ENCODE measurements at places on chromosomes 3 and 15. TPM values are rescaled to one million over a fixed set of nuclear protein-coding genes. Genes with fewer than 3 reads are reported as not detected.
A peak's percentile ranks its signal among the peaks of the same experiment; 100 is the strongest.

DNA sequence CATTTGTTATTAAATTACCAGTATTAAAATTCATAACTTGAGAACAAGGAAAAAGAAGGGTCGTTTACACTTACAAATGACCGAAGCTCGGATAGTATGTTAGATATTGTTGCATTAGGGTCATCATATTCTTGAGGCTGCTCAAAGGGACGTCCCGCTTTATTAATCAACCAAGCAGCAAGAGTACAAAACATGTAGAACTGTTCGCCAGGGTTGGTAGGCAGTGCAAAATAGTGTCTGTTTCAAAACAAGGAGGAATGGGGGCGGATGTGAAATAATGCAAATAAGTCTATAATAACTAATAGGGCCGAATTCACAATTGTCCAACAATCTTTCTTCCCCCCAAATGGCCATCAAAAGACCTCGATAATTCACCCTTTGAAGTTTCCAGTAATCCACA, 2.9 kb downstream of the IFT57 start:
- H3K4me1 ChIP-seq = peaks cover 29% of the 10 kb centered on the region
- no peaks in the 10 kb centered on the region for H3K36me3 ChIP-seq
- H3K27me3 ChIP-seq = no peaks in the 10 kb centered on the region
- no peak overlapping the region for H3K27ac ChIP-seq

DNA sequence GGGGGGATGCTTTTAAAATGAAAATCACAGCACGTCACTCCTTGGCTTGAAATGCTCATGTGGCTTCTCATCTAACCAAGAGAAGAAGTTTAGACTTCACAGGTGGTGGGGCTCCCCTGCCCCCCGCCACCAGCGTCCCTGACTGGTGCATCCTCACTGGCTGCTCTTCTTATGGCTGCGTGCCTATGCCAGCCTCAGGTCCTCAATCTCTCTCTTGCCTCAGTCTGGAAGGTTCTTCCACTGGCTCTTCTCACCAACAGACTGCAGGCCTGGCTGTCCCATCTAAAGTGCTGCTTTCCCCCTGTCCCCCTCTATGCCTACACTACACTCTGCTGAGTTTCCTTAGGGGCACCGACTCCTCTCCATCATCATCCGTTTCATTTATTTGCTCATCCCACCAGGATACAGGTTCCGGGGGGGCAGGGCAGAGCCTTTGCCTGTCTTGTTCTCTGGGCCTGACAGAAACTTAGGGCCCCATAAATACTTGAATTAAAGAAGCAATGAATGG, 20.6 kb downstream of the ABTB1 start:
- H3K27ac ChIP-seq = no peak overlapping the region
- H3K4me3 ChIP-seq = no peak overlapping the region
- H3K27me3 ChIP-seq = no peaks in the 10 kb centered on the region
- no peaks in the 10 kb centered on the region for H3K36me3 ChIP-seq
- H3K4me1 ChIP-seq = peaks cover 33% of the 10 kb centered on the region

- peak within 1 kb of the TSS; percentile 33 for H3K4me3 ChIP-seq
- H3K27ac ChIP-seq = no peak within 1 kb of the TSS
- H3K27me3 ChIP-seq = no peaks in the 10 kb centered on the region
These were observed at the start of gene PRRT3 for GRCh38 chr3:9951962-9952805. TSS of gene PRRT3 (minus strand) at chr3:9952408. CDS start at chr3:9950115, 2,293 bp downstream.

DNA sequence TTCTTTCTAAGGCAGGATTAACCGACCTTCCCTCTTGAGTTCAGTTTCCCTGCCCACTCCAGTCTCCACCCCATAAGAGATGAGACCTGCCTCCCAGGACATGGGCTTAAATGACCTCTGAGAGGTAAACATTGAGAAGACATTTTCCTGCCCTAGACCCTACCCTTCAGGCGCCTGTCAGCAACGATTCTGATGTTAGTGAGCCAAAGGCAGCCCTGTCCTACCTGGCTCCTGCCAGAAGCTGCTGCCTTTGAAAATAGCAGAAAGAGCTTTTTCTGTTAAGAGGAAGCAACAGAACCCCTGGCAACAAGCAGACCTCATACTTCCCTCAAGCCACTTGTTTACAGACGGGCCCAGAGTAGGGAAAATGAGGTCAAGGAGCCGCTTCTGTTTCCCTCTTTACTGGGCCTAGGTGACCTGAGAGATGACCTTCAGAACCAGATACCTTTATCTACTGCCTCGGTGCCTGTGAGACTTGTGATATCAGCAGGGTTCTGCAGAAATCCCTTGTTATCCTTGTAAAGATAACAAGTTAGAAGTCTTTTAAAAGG, 52.0 kb downstream of the CD200R1L start:
- H3K4me1 ChIP-seq = peaks cover under 1% of the 10 kb centered on the region
- DNase-seq = no peak
- H3K4me3 ChIP-seq = no peak overlapping the region
- H3K27ac ChIP-seq = no peak overlapping the region
- H3K27me3 ChIP-seq = no peaks in the 10 kb centered on the region
- H3K36me3 ChIP-seq = no peaks in the 10 kb centered on the region

The TERC gene
- 0.69 TPM for polyA plus RNA-seq

The BOC gene
- 9.3 TPM for polyA plus RNA-seq

All from keratinocyte (primary cell).